Activated naive CD4-positive, alpha-beta T cell treated with anti-CD3 and anti-CD28 coated beads, Interleukin-2, amount 50 U/mL, for 72 hours (primary cell): ENCODE measurements at places on chromosomes 11 and 22. TPM values are rescaled to one million over a fixed set of nuclear protein-coding genes. Genes with fewer than 3 reads are reported as not detected.

Gene ROM1
- total RNA-seq: 1.1 TPM

Gene DGCR6
- 1.1 TPM for total RNA-seq

DNA sequence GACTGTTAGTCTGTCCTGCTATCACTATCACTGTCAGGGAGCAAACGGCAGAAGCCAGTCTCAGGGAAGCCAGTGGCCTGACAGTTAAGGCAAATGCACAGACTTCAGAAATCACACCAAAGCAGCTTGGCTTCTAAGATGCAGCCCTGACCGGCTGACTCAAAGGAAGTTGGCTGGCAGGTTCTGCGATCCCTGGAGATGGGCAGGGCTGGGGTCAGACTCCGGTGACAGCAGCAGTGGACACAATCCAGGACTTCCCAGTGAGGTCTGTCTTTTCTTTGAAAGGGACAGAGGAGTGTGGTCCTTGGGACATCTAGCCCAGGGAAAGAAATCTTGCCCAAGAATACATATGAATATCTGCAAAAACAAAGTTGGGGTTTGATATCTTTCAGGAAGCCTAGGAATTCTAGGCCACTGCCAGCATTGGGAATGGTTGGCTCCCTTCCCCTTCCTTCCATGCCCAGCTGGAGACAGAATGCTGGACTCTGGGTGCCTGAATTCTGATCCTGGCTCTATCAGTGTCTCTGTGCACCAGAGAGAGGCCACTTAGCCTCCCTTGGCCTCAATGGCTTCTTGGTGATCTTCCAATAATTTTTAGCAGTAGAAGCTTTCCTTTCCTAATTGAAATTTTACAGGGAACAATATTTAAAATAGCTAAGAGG lies 108.9 kb downstream of the KIRREL3 start:
- DNase-seq: no peak

- no peak for DNase-seq
Observed at GRCh38 chr11:29518389-29519174, 498.2 kb downstream of the KCNA4 start.

DNA sequence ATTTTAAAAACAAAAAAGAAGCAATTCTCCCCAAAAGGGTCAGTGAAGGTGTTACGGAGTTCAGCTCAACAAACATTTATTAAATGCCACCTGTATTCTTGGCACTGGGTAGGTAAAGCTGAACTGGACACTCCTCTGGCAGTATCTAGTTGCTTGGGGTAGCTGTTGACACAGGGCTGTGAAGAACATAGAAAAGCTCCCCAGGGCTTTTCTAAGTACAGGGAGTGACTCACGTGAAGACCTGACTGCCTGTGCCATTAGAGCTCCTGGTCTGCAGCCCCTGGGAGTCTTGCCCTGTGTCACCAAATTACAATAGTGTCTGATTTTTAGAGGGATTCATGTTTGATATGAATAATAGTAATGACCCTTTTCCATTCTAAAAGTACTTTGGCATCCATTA lies 43.6 kb downstream of the COA4 start:
- DNase-seq: no peak
